Cortex of kidney (tissue), 1 donor: ENCODE measurements at places on chromosomes 3 and 15.

DNA sequence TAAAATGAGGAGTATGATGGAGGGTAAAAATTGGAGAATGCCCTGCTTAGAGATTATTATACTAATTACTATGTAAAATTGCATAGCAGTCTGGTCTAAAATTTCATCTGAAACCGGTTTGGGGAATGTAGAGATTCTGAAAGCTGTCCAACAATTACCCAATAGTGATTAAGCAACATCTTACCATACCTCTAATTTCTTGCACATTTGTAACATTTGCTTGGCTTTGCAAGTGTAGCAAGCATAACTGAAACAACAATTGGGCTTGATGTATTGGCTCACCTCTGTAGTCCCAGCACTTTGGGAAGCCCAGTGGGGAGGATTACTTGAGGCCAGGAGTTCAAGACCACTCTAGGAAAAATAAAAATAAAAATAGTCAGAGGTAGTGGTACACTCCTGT lies 17.4 kb downstream of the AADACL2 start:
- no peak for DNase-seq

GRCh38 chr3:137219801-137220445 lies 262.1 kb downstream of the IL20RB start:
- DNase-seq: no peak

GRCh38 chr15:30954674-30955073 lies 36.8 kb downstream of the MTMR10 start:
- no peak for DNase-seq

GRCh38 chr15:80747317-80748053 lies 31.7 kb upstream of the CEMIP start:
- no peak for DNase-seq
